ENCODE measurements at places on chromosomes 11 and 22.

DNA sequence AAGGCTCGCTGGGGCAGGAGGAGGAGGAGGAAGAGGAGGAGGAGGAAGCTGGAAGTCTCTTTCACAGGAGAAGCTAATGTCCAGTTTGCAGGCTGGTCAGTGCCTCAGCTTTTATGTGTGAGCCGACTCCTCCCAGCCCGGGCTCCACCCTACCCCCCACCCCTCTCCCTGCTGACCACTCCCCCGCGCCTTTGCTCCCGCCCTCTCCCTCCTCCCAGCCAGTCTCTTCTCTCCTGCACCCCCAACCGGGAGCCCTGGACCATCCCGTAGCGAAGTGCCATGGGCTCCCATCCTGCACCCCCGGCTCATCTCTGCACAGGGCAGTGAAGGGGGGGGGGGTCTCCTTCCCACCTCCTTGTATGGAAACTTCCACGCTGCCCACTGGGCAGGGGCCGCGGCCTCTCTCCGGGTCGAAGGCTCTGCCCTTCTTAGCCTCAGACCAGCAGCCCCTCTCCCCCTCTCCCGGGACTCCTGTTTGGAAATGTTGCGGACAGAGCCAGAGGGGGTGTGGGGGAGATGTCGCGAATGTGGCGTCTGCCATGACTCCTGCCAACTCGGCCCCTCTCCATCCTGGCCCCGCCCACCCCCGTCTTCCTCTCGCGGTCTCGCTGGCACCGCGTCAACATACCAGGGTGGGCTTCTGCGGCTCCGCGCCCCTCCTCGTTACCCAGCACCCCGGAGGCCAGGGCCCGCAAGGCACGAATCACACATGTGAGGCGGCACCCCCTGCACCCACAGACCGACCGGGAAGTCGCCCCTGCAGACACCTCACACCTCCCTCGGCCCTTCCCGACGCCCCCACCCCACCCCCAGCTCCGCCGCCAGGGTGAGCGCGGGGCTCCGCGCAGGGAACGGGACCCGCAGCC lies 1.8 kb downstream of the IGF2 start:
- peak; percentile 91 for DNase-seq

DNA sequence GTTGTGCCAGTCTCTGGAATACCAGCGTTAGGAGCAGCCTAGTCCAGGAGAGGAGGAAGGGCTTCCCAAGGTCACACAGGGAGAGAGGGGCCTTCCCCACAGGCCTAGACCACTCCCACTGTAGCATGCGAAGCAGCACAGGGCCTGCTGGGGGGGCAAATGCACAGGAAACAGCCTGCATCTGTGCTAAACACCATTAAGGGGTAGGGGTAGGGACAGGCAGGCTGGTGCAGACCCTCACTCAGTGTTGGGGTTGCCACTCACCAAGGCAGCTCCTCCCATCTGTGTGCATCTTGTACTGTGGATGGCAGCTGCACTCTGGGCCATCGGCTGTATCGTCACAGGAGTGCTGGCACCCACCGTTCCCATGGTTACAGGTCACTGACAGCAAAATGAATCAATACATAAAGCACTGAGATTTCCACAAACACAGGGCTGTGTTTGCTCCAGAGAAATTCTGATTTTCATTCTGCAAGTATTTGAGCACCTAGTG lies 24.9 kb downstream of the SCUBE2 start:
- no peak for DNase-seq

DNA sequence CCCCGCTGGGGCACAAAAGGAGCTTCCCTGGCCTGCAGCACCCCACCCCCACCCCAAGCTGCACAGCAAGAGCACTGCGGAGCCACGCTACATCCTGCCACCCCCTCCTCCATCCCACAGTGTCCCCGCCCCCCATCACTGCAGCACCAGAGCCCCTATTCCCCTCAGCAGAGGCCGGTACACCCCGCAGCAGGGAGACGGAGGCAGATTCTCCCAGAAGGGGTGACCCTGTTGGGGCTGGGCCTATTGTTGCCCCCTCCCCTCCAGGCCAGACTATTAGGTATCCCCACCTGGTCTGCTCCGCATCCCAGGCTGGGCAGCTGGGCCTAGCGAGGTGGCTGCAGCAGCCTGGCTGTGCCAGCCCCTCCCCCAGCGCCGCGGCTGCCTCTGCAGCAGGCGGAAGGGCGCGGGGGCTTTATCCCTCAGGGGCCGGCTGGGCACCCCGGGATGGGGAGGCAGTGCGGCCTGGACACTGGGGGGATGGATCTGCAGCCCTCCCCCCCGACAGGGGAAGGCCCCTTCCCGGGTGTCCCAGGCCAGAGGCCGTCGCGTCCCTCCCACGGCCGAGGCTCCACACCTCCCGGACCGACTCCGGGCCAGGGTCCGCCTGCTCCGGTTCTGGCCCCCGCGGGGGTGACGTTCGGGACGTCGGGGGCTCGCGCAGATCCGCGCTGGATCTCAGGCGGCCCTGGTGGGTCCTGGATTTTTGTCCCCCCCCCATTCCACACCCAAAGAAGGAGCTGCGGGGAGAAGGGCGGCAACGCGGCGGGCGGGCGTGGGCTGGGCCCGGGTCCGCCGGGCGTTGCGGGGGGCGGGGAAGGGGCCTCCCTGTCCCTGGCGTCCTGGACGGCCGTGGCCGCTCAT lies 943 bp downstream of the DUSP8 start:
- DNase-seq, result no peak

- DNase-seq, result no peak
Observed at GRCh38 chr22:43850529-43850928, 11.8 kb downstream of the SULT4A1 start.

DNA sequence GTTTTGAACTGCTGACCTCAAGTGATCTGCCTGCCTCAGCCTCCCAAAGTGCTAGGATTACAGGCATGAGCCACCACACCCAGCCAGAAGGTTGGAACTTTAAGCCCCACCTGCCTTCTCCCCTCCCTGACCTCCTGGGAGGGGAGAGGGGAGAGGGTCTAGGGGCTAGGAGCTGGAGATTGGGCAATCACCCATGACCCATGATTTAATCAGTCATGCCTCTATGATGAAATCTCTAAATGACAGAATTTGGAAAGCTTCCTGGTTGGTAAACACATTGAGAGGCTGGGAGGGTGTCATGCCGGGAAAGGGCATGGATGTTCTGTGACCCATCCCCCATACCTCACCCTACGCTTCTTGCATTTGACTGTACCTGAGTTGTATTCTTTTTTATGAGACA lies 17.1 kb upstream of the TFIP11 start:
- no peak for DNase-seq

GRCh38 chr11:110716361-110716760 lies 4.1 kb upstream of the ARHGAP20 start:
- no peak for DNase-seq
